ENCODE measurements at places on chromosomes 12 and 14. TPM values are rescaled to one million over a fixed set of nuclear protein-coding genes. Genes with fewer than 3 reads are reported as not detected.

Gene ACSS3
- total RNA-seq = 16.3 TPM

Gene IGF1
- 0.12 TPM for total RNA-seq

Gene CHFR
- total RNA-seq = 60.2 TPM

Gene BMAL2
- 10.3 TPM for total RNA-seq

Gene PLA2G1B
- not detected for total RNA-seq

Gene ESRRB
- not detected for total RNA-seq

Gene MYF6
- not detected for total RNA-seq

Gene SLCO1A2
- not detected for total RNA-seq

Gene KRT78
- total RNA-seq = not detected

Gene ATP5F1B
- 321 TPM for total RNA-seq

Gene IRAK3
- 14.2 TPM for total RNA-seq

Gene PTPN6
- total RNA-seq = 0.61 TPM

Gene SLC2A13
- total RNA-seq = 14.6 TPM

Gene CISTR
- not detected for total RNA-seq

Gene ATXN3
- 35.3 TPM for total RNA-seq

Gene LRTM2
- total RNA-seq = not detected

Gene LPAR5
- not detected for total RNA-seq

Gene NELL2
- total RNA-seq = not detected

Gene JKAMP
- total RNA-seq = 77.4 TPM

Gene TRHDE
- 32.8 TPM for total RNA-seq

Gene BAZ2A
- 65.2 TPM for total RNA-seq

Gene MANSC1
- 4.6 TPM for total RNA-seq

Gene KRT81
- total RNA-seq = not detected

Gene GXYLT1
- 9.2 TPM for total RNA-seq

Gene EPYC
- total RNA-seq = not detected

Gene GRIP1
- 0.81 TPM for total RNA-seq

Gene C1QL4
- total RNA-seq = not detected

Gene RASSF8
- 230 TPM for total RNA-seq

Gene ACSM4
- total RNA-seq = not detected

Gene PMCH
- not detected for total RNA-seq

Gene CLEC4C
- not detected for total RNA-seq

Gene SETD3
- 69.8 TPM for total RNA-seq

Gene AICDA
- not detected for total RNA-seq

Gene DLGAP5
- 3.1 TPM for total RNA-seq

Gene ETFBKMT
- total RNA-seq = 4.4 TPM

Gene ERP27
- not detected for total RNA-seq

Gene HSP90AA1
- 122 TPM for total RNA-seq

Gene GPR137C
- 0.12 TPM for total RNA-seq

Gene PCED1B
- 0.97 TPM for total RNA-seq

Gene KIF26A
- total RNA-seq = 1.5 TPM

Gene RAB15
- total RNA-seq = 7.8 TPM

Gene RTL1
- not detected for total RNA-seq

Gene GLIPR1L1
- not detected for total RNA-seq

Gene PLEK2
- 2.6 TPM for total RNA-seq

Gene DENND5B
- 18.3 TPM for total RNA-seq

Gene ACTR6
- total RNA-seq = 15.8 TPM

Gene HOXC6
- total RNA-seq = not detected

Gene PRKAG1
- total RNA-seq = 87.3 TPM

Gene P2RX7
- 2.4 TPM for total RNA-seq

Gene MAX
- total RNA-seq = 66.0 TPM

Gene SIX4
- 16.5 TPM for total RNA-seq

Gene MSRB3
- 74.6 TPM for total RNA-seq

Gene HCAR3
- total RNA-seq = not detected

Gene KRT3
- not detected for total RNA-seq

Gene CCDC197
- total RNA-seq = not detected

Gene DMAC2L
- 6.5 TPM for total RNA-seq

Gene DDN
- 0.16 TPM for total RNA-seq

Gene GPR132
- 0.16 TPM for total RNA-seq

Data from hair follicle dermal papilla cell (primary cell).